ENCODE measurements at places on chromosomes 2 and 18.

DNA sequence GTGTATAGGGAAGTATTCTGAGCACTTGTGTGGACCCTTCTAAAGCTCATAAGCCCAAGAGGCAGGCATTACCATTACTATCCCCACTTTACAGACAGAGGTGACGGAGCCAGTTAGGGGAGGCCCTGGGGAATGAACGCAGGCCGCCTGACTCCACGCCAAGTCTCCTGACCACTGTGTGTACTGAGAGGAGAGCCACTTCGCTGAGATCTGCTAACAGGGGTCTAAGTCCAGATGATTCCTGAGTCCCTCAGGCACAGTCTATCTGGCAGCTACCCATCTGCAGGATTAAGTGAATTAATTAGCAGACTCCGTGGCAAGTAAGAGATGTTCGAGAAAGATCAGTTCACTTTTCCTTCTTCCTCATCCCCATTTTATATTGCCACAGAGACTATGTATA lies 13.7 kb downstream of the CYB5A start:
- DNase-seq, result no peak

DNA sequence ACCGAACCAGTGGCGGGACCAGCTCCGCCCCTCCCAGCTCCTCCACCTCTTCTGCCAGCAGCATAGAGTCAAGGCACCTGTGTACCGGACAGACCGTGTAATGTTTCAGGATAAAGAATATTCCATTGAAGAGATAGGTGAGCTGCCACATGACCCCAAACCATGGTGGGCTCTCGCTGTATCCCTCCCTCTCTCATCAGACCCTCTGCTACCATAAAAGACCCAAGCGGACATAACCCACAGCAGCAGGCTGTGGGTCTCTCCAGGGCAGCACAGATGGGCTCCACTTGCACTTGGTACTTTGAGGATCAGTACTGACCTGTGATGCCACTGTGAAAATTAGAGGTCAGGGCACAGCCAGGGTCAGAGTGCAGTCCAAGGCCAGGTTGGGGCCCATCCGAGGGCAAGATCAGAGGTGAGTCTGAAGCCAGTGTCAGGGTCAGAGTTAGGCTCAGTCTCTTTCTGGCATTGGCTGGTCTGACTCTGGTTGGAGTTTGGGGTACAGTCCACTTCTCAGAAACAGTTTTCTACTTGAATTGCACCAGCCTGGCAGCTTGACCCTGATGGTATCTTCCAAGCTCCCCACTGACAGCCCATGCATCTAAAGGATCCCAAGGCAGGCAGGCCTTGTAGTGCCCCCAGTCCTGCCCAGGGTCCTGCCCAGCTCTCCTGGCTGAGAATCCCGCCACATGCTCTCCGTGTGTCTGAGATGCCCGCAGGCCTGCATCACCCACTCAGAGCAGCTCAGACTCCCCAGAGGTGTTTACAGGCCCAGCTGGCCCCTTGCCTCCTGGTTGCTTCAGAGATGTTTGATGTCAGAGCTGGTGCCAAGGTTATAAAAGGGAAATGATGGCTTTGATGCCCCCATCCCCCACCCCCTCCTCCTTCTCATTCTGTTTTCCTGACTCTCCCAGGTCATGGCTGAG lies 212.1 kb downstream of the DYSF start:
- no peak for DNase-seq

- no peak for DNase-seq
These were observed 19.5 kb upstream of the FAHD2A start for GRCh38 chr2:95382686-95383634.

GRCh38 chr18:80201739-80202138 lies 45.6 kb downstream of the PARD6G start:
- DNase-seq, result no peak

- DNase-seq, result no peak
These were observed 22.6 kb downstream of the RAD51AP2 start for GRCh38 chr2:17495590-17495989.

DNA sequence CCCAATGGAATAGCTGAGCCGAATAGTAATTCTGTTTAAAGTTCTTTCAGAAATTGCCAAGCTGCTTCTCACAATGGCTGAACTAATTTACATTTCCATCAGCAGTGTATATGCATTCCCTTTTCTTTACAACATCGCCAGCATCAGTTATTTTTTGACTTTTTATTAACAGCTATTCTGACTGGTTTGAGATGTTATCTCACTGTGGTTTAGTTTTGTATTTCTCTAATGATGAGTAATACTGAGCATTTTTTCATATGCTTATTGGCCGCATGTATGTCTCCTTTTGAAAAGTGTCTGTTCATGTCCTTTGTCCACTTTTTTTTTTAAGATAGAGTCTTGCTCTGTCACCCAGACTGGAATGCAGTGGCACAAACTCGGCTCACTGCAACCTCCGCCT lies 100.7 kb downstream of the C2orf74 start:
- DNase-seq, result no peak

GRCh38 chr18:5747678-5748077 lies 147.6 kb downstream of the TMEM200C start:
- DNase-seq, result no peak

GRCh38 chr2:17303521-17303920 lies 214.7 kb downstream of the RAD51AP2 start:
- no peak for DNase-seq

- DNase-seq, result no peak
These were observed 867.4 kb downstream of the DSC3 start for GRCh38 chr18:30175061-30175574.

DNA sequence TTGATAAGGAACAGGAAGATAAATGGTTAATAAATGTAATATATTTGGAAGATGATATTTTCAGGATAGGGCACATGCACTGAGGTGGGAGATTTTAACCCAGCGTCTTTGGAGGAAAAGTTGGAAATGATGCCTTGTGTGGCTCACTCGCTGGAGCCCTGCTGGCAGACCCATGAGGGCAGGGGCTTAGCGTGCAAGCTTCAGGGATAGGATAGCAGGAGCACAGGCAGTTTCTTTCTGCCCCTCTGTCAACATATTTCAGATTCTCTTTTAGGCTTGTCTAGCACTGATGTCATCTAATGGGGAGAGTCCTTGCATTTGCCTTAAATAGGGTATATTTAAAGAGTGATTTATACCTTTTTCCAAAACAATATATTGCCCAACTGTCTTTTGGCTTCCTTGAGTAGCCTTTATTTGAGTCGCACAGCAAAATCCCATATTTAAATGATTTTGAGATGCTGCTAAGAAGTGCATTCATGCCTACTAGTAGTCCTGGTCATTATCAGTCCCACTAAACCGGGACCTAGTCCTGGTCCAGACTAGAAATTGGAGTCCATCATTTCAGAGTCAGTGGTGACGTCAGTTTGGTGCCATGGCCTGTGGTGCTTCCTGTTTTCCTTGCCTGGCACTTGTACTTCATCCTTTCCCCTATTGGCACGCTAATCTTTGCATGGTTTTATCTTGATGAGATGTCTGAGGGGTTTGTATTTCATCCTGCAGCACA lies 45.8 kb downstream of the SH3RF3 start:
- no peak for DNase-seq

DNA sequence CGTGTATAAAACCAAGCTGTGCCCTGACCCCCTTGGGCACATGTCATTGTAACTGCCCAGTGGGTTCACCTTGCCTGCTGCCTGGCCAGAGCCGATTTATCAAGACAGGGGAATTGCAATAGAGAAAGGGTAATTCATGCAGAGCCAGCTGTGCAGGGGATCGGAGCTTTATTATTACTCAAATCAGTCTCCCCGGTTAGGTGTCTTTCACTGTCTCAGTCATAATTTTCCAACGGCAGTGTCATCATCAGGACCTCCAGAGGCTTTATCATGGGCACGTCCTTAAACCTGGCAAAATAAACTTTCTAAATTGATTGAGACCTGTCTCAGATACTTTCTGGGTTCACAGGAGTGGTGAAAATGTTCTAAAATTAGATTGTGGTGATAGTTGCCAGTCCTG lies 29.6 kb upstream of the PGAP1 start:
- DNase-seq, result no peak

DNA sequence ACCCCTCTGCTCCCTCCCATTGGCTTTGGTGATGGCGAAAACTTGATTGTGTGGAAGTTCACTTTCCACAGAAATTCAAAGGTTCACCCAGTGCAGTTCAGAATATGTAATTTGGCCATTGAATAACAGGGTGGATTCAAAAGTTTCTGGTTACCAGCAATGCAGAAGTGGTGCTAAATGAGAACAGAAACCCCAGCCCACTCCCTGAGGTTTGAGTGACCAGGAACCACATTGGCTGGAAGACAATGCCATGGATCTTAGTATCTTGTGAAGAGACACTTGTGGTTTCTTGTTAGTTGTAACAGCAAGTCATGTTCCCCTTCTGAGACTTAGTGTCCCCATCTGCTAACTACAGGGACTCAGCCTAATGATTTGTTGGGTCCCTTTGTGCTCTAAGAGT lies 49.8 kb downstream of the QPCT start:
- no peak for DNase-seq

DNA sequence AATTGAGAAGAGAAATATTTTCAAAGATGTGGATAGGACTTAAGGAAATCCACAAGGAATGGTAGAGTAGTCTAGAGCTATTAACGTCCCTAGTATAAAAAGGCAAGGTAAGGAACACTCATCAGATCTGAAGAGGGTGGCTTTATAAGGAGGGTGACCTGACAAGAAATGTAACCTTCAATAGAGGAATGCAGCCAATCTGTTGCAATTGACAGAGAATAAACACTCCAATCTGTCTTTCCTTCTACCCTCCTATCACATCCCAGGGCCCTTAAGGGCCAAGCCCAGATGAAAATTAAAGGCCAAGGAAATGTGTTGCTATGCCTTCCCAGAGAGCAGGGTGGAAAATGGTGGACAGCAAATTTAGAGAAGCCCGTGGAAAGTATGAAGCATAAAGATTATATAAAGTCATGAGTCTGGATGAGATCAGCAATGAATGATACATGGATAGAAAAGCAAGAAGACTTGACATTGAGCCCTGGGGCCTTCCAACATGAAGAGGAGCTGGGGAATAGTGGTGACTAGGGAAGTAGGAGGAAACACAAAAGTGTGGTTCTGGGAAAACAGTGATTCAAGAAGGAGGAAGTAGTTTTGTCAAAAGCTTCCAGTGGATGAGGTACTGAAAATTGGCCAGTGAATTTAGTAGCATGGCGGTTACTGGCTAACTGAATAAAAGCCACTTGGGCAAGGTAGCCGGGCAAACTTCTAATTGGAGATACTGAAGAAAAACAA lies 270.6 kb upstream of the TANK start:
- no peak for DNase-seq

DNA sequence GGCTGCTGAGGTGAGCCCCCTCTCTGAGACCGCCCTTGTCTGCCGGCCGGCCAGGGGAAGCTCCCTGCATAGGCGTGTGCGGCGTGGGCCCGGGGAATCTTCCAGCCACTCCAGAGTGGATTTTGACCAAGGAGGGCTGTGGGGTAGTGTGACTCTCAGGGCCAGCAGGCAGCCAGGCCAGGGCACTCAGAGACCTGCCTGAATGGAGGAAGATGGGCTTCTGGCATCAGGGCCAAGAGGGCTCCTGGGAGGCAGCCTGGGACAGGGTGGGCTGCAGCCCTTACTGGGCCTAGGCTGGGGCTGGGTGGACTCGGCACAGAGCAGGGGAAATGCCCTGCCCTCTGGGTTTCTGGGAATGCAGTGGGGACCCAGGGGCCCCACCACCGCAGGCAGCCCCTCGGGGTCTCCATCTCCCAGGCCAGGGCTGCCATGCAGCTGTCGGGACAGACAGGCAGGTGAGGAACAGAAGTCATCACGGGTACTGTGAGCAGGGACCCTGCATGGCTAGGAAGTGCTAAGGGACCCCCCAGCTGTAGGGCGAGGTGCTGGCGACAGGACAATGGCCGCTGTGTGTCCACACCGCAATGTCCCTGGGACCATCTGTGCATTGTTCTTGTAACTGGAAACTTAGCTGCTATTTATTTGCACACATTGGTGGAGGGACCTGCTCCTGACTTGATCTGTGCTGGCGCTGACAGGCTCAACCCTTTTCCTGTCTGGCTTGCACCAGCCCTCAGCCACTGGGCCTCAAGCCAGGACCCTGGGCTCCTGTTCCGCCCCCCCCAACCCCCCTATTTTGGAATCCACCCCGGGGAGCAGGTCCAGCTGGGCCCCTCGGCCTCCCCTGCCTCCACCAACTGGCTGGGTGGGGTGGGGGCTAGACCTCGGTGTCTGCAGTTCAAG lies 4.1 kb downstream of the PDCD1 start:
- no peak for DNase-seq

All from NCI-H1105 treated with DMSO at 0.1 percent for 48 hours (cell line).